ENCODE measurements at places on chromosomes 12 and 14.

DNA sequence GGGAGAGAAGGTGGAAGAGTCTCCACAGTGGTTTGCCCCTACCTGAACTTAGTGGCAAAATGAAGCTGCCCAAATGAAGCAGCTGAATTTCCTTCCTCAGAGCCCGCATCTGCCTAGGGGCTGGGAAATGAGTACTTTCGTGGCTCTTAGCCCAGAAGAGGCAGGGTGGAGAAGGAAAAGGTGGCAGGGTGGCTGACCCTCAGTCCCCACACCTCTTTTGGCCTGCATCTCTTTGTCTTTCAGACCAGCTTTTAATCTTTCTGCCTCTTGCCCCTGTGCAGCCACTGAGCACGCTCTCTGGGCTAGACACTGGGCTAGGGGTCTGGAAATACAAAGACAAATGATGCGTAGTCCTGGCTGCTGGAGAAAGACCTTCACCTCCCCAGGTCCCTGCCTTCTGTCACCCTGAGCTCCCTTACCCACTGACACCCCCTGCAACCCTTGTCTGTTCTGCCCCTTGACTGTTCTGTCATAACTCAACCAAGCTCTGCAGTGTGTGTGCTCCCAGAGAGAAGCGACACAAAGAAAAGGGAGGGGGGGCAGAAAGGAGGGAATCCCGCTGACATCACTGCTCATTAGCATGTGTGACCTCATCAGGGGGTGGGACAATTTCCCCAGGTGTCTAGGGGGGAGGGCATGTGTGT lies 371 bp upstream of the REM2 start:
- peaks cover 21% of the 10 kb centered on the region for H3K27me3 ChIP-seq
- H3K4me3 ChIP-seq: peak overlapping the region; percentile 39
- DNase-seq: peak; percentile 82
- peak overlapping the region; percentile 41 for H3K27ac ChIP-seq
- H3K36me3 ChIP-seq: no peaks in the 10 kb centered on the region

DNA sequence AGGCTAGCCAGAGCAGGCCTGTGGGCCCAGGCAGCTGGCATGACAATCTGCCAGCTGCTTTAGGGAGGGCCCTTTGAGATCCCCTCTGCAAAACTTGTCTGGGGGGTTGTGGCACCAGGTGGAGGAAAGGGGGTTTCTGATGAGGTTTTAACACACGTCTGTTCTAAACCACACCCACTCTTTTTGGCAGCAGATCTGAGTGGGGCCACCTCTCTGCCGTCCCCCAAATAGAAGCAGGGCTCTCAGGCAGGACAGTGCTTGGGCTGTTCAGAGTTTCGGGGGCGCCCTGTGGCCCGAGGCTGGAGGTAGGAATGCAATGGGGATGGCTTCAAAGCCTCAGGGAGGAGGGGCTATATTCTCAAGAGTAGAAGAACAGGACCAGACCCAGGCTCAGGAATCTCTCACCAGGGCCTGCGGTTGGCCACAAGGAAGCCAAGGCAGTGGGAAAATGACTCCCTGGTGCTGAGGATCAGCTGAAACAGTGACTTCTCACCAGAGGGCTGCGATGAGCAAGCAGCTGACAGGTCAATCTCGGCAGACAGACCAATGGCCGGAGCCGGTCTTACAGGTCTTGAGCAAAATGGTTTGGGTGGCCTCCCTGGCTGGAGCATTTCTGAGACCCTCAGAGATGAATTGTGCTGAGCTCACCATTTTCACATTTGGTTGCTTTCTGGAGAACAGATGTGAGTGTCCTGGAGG lies 1.5 kb upstream of the KRT5 start:
- no peaks in the 10 kb centered on the region for H3K27me3 ChIP-seq
- H3K4me3 ChIP-seq: no peak overlapping the region
- no peaks in the 10 kb centered on the region for H3K4me1 ChIP-seq
- no peak for DNase-seq
- no peak overlapping the region for H3K27ac ChIP-seq

DNA sequence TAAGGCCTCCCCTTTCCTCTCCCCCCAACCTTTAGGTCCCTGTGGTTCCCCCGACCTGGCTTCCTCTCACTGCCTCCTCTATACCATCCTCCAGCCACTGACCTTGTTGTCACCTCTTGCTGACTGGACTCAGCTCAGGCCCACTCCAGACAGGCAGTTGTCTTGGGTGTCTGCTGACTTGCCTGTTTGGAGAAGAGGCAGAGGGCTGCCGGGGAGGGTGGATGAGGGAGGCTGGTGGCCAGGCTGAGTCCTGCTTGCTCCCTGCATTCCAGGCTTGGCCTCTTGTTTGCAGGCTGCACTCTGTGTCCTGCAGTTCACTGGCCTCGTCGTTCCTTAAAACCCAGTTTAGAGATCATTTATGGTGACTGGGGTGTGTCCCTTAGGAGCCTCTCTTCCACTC lies 31.0 kb upstream of the RD3L start:
- DNase-seq: no peak
- no peaks in the 10 kb centered on the region for H3K4me1 ChIP-seq
- no peak overlapping the region for H3K4me3 ChIP-seq
- no peaks in the 10 kb centered on the region for H3K27me3 ChIP-seq

DNA sequence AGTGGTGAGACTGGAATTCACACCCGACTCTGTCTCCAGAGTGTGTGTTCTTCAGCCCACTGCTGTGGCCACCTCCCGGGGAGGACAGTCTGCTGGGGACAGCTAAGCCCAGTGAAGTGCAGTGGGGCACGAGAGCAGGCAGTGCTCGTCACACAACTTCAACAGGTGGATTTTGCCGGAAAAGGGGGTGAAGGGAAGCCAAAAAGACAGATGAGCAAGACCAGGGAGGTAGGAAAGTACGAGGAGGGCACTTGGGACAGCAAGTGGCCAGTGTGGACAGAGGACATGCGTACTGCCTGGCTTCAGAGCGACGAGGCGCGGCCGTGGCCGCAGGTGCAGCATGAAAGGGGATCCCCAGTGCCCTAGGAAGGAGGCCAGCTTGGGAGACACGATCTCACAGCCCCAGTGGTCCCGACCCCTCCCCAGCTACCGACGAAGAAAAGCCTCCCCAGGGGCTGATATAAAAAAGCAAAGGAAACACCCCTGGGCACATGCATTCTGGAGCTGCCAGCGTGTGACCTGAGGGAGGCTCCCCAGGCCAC lies 96.1 kb downstream of the FBXL14 start:
- H3K4me1 ChIP-seq: no peaks in the 10 kb centered on the region
- DNase-seq: no peak
- H3K27me3 ChIP-seq: no peaks in the 10 kb centered on the region
- no peak overlapping the region for H3K4me3 ChIP-seq
- H3K36me3 ChIP-seq: no peaks in the 10 kb centered on the region

- H3K4me1 ChIP-seq: no peaks in the 10 kb centered on the region
- no peak overlapping the region for H3K4me3 ChIP-seq
- no peak overlapping the region for H3K27ac ChIP-seq
- DNase-seq: no peak
- H3K36me3 ChIP-seq: no peaks in the 10 kb centered on the region
Measured at GRCh38 chr12:64385468-64385867, 5.1 kb downstream of the C12orf56 start.

DNA sequence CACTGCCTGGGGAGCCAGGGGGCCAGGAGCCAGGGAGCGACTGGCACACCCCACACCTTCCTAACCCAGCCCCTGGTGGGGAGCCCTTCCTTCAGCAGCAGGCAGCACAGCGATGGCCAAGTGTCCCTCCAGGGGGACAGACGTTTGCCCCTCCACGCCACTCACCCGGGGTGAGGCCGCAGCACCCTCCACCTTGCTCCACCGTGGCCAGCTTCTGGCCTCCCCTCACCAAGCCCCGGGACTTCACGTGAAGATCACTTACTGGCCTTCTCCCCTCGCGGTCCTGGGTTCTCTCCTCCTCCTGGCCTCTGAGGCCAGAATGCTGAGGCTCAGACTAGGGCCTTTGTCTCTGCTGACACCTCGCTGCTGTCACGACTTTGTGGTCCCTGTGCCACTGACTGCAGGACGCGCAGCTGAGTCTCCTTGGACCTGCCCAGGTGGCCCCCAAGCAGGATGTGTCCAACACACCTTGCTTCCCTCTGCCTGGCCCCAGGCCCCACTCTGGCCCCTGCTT lies 3.5 kb upstream of the ASPG start:
- no peak overlapping the region for H3K4me3 ChIP-seq
- H3K27me3 ChIP-seq: peaks cover 20% of the 10 kb centered on the region
- H3K4me1 ChIP-seq: no peaks in the 10 kb centered on the region
- H3K36me3 ChIP-seq: no peaks in the 10 kb centered on the region

DNA sequence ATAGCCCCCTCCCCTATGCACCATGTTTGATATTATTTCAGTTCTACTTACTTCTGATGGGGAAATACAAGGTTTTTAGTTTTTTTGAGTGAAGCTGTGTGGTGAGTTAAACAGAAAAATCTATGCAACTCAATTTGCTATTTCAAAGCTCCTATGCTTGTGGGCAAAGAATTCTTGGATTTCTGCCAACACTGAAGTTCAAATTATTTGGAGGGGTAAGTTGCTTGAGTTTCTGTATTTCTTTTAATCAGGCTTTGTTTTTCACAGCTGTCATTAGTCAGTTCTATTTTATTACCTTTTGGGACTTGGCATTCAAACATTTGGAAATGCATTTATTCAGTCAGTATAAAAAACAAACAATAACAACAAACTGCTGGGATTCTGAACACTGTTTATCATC lies 407.5 kb upstream of the MGAT4C start:
- H3K27me3 ChIP-seq: no peaks in the 10 kb centered on the region
- H3K4me1 ChIP-seq: no peaks in the 10 kb centered on the region
- no peaks in the 10 kb centered on the region for H3K36me3 ChIP-seq
- no peak overlapping the region for H3K27ac ChIP-seq

GRCh38 chr14:93725002-93725582 lies 63.2 kb downstream of the PRIMA1 start:
- H3K36me3 ChIP-seq: no peaks in the 10 kb centered on the region
- no peak overlapping the region for H3K27ac ChIP-seq
- DNase-seq: no peak
- H3K4me1 ChIP-seq: no peaks in the 10 kb centered on the region

DNA sequence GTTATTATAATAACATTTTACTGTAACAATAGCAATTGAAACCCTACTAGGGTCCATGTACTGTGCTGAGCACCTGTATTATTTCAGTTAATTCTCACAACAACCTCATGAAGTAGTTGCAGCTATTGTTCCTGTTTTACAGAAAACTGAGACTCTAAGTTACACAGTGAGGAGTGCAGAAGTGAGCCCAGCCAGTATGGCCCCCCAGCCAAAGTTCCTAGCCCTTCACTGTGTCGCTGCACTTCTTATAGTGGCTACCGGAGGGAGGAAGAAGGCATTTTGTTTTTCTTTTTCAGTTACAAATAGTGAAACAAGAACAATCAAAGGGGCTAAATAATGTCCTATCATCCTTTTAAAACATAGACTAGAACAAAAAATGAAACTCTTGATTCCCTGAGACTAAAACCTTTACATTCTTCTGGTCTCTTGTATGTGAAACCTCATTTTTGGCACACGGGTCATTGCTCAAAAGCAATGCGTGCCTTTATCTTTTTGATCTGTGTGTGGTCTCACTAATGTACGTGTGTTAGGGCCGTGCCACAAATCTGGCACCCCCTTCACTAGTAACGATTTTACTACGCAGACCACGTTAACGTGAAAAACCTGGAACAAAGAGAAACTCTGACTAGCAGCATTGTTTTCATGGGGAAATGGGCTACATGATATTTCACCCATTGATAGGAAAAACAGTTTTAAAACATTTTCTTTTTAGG lies 88.7 kb downstream of the LLPH start:
- H3K4me3 ChIP-seq: no peak overlapping the region
- no peaks in the 10 kb centered on the region for H3K36me3 ChIP-seq
- no peak overlapping the region for H3K27ac ChIP-seq
- no peak for DNase-seq
- H3K4me1 ChIP-seq: no peaks in the 10 kb centered on the region

- H3K27me3 ChIP-seq: peaks cover 97% of the 10 kb centered on the region
- H3K4me1 ChIP-seq: no peaks in the 10 kb centered on the region
- DNase-seq: peak; percentile 87
- H3K27ac ChIP-seq: no peak overlapping the region
- no peaks in the 10 kb centered on the region for H3K36me3 ChIP-seq
Measured at GRCh38 chr14:20632831-20633691, 8.4 kb downstream of the OR6S1 start.

DNA sequence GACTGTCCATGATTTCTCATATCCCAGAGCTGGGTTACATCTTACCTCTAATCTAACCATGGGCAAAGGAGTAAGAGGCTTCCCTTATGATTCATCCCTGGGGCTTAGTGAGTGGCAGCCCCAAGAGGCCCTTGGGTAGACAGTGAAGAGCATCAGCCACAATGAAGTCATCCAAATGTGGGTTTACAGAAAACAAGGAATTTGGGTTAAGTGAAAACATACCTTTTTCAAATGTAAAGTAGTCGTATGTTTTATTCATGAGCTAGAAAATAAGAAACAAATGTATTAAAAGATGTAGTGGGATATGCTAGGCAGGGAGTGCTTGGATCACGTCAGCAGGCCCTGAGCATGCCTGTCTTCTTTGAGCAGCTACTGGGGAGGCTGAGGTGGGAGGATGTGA lies 54.0 kb upstream of the ELK3 start:
- DNase-seq: no peak
- H3K36me3 ChIP-seq: no peaks in the 10 kb centered on the region
- H3K4me1 ChIP-seq: peaks cover 7% of the 10 kb centered on the region
- H3K27me3 ChIP-seq: no peaks in the 10 kb centered on the region

All from neural progenitor cell (in vitro differentiated cells).